ENCODE measurements at places on chromosomes 7 and 10.

DNA sequence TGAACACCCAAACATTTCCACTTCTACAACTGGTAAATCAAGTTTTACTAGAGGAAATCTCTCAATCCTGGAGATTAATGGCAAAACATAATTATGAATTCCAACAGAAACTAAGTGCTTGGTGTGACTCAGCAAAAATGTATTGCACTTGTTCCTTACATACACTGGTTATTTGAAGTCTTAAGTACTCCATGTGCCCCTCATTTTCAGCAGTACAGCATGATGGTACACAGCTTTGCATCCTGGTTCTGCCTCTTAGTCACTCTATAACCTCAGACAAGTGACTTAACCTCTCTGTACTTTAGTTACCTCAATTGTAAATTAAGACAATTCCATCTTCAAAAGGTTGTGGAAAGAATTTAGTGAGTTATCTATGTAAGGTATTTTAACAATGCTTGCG, 12.9 kb downstream of the SLC16A12 start:
- no peak for DNase-seq

DNA sequence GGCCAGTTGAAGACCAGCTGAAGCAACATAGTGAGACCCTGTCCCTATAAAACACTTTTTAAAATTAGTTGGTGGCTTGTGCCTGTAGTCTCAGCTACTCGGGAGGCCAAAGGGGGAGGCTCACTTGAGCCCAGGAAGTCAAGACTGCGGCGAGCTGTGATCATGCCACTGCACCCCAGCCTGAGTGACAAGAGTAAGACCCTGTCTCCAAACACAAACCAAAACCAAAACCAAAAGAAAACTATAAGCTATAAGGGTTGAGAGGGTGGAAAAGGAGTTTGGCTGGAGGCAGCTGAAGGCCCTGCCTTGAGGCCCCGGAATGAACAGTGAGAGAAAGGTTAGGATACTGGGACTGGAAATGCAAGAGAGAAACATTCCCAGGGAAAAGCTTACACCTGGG, 10.9 kb upstream of the EXOC6 start:
- DNase-seq: no peak

GRCh38 chr10:35219292-35219691, 92.6 kb downstream of the CREM start:
- no peak for DNase-seq

DNA sequence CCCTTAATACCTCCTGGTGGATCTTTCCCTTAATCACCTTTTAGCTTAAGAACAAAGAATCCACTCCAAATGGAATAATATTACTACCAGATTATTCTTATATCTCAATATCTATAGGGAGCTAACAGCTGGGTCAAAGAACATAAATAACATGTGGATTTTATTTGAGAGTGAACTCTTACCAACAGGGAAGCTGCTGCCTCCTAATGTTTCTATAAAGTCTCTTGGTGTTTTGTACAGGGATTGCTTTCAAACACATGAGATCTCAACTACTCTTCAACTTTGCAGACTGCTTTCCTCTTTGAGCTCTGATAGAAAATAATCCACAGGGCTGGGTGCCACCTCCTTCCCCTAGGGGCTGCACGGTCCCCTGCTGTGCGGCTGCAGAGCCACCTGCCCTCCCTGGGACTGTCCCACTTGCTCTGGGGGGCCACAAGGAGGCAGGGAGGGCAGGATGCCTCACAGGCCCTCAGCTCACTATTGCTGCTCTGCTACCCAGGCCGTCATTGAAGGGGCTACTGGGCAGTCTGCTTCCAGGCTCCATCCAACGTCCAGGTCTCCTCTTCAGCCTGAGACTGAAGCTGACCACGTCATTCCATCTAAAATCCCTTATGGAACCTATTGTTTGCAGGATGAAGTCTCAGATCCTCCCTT, 191.2 kb downstream of the CXCL12 start:
- DNase-seq: no peak

- no peak for DNase-seq
Measured at GRCh38 chr10:2913474-2913873, 153.9 kb upstream of the PFKP start.

DNA sequence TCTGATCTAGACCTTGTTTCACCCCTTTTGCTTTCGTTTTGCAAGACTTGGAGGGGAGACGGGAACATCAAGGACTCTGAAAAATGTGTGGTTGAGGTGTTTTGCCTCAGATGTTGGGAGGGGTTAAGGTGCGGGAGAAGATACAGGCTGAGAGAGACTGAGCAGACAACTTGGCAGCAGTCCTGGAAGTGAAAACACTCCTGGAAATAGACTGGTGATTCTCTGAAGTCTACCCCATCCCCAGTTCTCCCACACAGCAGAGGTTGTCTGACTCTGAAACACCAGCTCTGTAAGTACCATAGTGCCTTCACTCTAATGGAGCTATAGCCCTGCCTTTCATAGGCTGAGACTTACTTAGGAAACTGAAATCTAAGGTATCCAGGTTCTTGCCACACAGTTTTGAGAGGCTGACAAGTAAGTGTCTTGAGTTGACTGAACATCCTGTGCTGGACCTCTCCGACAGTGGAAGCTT, 152.5 kb downstream of the PPP1R9A start:
- no peak for DNase-seq

DNA sequence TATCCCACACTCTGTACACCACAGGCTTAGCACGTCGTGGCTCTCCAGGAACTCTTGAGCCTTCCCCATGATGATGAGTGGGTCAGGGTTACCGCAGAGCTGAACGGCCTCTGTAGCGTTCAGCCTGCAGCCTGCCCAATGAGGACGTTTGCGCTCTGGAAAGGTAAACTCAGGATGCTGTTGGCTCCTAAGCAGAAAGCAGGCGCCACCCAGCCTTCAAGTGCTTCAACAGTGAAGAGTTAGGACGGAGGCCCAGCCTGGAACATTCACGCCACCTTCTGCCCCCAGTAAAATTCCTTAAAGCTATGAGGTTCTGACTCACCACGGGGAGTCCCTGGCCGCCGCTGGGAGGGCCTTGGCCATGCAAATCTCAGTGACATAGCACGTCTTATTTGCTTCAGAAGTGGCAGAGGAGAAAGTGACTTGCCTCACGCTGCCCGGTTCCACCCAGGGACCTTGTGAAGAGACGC, 161.5 kb upstream of the SH2B2 start:
- DNase-seq: no peak

DNA sequence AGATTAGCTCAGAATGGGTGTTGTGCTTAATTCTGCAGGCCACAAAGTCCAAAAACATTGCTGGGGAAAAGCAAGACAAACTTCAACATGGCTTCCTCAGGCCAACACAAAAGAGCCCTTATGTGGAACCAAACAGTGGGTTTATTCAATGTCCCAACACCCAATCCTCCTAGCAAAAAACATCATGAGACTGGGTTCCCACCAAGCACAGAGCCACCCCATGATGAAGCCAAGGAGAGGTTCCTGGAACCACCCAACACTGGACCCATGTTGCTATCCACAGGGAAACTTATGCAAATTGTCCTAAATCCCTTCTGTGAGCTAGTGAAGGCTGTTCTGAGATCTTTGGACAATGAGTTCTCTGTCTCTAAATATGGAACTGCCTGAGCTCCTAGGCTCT, 24.0 kb downstream of the SLC25A13 start:
- DNase-seq: no peak

DNA sequence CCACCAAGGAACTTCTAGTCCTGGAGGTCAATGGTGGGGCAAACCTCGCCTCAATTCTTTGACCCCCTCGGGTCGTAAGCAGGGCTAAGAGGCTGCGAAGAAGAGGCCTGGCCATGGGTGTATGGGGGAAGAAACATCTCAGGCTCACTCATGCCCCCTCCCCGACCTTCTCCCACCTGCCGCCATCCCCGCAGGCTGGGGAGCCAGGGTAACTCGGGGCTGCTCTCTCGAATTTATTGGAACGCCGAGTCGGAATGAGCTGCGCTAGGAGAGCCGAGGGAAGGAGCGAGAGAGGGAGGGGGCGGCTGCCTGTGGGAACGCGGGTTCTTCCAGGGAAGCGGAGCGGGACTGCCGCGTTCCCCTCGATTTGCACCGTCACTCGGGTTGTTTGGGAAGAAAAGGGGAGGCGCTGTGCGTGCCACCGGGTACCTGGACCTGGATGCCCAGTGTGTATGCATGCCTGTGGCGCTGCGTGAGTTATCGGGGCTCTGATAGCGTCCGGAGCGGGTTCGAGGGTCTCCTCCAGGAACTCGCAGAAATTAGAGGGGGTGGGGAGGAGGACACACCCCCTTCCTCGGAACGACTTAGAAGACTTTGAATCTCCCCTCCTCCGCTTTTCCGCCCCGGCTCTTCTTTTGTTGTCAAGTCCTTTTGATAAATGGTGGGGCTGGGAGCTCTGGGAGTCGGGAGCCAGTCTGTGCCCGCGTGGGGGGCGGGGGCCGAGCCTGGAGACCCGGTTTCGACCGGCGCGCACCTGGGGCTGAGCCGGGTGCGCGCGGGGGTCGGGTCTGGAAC, 1.8 kb upstream of the ZNF503 start:
- no peak for DNase-seq

DNA sequence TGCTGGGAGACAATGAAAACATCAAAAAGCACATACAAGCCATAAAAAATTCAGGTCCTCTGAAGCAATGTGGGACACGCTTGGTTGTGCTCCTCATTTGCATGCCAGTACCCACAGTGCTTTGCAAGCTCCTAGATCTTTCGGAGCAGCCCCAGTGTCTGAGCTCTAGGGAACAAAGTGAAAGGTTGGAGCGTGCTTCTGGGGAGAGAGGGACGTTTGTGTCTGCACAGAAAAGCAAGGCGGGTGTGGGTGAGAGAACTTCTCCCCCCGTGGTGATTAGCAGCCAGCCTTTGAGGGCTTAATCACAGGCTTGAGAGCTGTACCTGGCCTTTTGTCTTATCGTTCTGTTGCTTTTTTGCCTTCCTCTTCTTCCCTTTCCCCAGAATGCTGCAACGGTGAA, 76.7 kb upstream of the HABP2 start:
- DNase-seq: no peak

DNA sequence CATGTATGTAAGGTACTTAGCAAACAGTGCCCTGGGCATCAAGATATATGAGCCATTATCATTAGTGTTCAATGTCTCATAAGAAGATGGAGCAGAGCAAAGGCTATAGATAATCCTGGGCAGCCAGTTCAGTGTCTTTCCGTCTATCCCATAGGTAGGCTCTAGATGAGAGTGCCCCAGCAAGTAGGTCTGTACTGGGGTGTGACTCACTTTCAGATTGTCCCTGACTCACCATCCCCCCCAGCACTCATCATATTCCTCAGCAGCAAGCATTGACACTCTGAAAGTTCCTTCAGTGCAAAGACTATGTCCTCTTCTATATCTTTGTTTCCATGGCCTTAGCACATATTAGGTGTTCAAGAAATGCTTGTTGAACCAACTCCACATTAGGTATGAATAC, 20.0 kb upstream of the FAM204A start:
- no peak for DNase-seq

GRCh38 chr7:27251136-27251651, 8.6 kb downstream of the EVX1 start:
- DNase-seq: no peak

DNA sequence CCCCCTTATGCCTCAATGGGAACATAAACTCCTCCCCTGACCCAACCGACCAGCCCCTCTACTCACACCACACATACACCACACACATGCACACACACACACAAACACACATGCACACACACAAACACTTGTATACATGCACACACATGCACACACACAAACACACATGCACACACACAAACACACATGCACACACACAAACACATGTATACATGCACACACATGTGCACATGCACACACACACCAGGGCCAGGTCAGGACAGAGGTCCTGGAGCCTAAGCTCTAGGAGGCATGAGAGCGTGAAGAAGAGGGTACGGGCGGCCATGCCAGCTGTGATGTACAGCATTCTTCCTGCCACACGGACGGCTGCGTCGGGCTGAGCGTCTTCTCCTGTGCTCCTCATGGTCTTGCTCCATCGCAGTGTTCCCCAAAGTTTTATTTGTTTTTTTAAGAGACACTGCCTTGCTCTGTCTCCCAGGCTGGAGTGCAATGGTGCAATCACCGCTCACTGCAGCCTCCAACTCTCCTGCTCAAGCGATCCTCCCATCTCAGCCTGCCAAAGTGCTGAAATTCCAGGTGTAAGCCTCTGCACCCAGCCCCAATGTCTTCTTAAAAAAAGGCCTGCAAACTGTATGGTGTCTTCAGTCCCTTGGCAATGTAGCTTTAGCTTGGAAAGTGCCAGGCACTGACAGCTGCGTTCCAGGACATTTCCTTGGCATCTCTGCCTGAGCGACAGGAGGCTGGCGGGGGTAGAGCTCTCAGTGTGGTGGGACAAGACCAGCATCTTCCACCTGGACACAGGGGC, 38.8 kb upstream of the INPP5A start:
- DNase-seq: no peak

GRCh38 chr10:130493021-130493420, 356.8 kb downstream of the GLRX3 start:
- no peak for DNase-seq

DNA sequence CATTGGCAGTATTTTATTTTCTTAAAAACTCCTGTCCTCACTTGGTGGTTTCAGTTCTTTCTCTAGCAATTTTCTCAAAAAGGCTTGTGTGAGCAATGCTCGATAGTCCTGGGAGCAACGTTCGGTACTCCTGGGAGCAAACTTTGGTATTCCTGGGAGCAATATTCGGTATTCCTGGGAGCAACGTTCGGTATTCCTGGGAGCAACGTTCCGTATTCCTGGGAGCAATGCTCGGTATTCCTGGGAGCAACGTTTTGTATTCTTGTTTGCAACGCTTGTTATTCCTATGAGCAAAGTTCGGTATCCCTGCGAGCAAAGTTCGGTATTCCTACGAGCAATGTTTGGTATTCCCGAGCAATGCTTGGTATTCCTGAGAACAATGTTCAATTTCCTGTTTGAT, 362.0 kb upstream of the ADARB2 start:
- no peak for DNase-seq

DNA sequence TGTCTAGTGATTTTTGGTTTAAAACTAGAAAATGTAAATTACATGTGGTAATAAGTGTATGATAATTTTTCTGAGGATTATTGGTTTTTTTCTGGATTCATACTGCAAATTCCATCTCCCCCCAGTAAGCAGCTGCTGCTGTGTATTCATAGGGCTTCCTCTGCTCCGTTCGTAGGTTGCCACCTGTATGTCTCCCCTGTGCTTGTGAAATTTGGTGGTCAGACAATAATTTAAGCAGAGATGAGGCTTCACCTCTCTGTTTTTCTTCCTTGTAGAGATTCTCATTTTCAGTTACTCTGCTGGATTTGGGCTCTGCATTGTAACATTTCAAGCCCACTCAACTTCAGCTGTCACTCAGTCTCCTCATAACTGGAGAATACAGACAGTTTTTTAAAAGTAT, 50.9 kb downstream of the FOXI2 start:
- no peak for DNase-seq

GRCh38 chr7:69105092-69105491, 493.2 kb upstream of the AUTS2 start:
- DNase-seq: no peak

Measured in CD8-positive, alpha-beta T cell (primary cell).